Activated naive CD8-positive, alpha-beta T cell treated with anti-CD3 and anti-CD28 coated beads, Interleukin-2, amount 50 U/mL, for 24 hours (primary cell): ENCODE measurements at places on chromosomes 13 and 19.

DNA sequence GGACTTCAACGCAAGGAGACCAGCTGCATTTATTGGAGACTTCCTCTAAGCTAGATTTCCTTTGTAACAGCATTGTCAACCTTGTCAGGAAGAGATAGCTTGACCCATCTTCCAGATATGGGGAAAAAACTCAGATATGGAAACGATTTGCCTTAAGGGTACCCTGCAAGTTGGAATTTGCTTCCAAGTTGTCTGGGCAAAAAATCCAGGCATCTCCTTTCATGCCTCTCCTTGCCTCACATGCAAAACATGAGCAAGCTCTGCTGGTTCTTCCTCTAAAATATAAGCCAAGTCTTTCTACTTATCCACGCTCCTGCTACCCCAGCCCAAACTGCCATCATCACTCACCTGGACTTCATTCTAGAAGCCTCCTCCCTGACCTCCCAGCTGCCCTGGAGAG, 6.4 kb upstream of the DNMT1 start:
- H3K4me3 ChIP-seq: no peak overlapping the region
- H3K4me1 ChIP-seq: peaks cover 12% of the 10 kb centered on the region
- DNase-seq: no peak
- no peaks in the 10 kb centered on the region for H3K27me3 ChIP-seq
- H3K36me3 ChIP-seq: no peaks in the 10 kb centered on the region

GRCh38 chr13:43260999-43261398, 237.6 kb downstream of the DNAJC15 start:
- no peaks in the 10 kb centered on the region for H3K36me3 ChIP-seq
- no peak for DNase-seq
- H3K27me3 ChIP-seq: peaks cover 5% of the 10 kb centered on the region
- no peaks in the 10 kb centered on the region for H3K4me1 ChIP-seq

DNA sequence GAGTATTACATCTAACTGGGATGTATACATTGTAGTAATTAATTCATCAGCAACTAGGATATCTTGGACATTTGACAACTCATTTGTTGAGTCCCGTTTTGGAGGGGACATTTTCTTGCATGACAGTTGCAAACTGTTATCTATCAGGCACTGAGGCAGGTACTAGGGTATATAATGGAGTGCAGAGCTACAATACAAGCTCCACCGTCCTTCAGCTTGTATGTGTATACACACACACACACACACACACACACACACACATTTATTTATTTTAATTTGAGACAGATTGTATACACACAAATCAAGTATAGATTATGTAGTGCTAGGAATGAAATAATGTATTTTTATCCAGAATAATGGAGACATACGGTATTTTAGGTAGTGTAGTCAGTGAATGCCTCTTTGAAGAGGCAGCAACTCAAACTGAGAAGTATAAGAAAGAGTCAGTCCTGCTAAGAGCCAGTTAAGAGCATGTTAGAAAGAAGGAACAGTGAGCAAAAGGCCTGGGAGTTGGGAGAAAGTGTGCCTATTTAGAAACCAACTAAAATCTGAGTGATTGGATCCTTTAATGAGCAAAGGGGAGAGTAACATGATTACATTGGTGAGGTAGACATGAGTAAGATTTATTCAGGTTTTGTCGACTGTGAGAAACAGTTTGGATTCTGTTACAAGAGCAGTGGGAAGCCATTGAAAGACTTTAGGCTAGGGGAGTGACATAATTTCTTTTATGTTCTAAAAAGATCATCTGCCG, 74.5 kb downstream of the NBEA start:
- DNase-seq: no peak
- H3K27ac ChIP-seq: no peak overlapping the region
- no peak overlapping the region for H3K4me3 ChIP-seq
- no peaks in the 10 kb centered on the region for H3K4me1 ChIP-seq
- H3K27me3 ChIP-seq: no peaks in the 10 kb centered on the region
- peaks cover 4% of the 10 kb centered on the region for H3K36me3 ChIP-seq

GRCh38 chr19:46797881-46798280, 9.5 kb upstream of the SLC1A5 start:
- no peaks in the 10 kb centered on the region for H3K27me3 ChIP-seq
- no peak for DNase-seq

DNA sequence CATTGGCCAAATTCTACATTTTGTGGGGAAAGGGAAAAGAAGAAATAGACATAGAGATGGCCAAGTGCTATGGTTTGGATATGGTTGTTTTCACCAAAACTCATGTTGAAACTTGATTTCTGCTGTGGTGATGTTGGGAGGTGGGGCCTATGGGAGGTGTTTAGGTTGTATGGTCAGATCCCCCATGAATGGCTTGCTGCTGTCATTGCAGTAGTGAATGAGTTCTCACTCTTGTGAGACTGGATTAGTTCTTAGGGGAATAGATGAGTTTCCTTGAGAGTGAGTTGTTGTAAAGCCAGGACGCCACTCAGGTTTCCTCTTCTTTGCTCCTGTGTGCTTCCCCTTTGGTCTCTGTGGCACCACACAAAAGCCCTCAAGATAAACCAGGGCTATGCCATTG, 242.6 kb upstream of the RFC3 start:
- H3K36me3 ChIP-seq: no peaks in the 10 kb centered on the region
- H3K27me3 ChIP-seq: peaks cover 19% of the 10 kb centered on the region
- H3K4me3 ChIP-seq: no peak overlapping the region
